Gastroesophageal sphincter (tissue), 4 donors: ENCODE measurements at places on chromosomes 6 and 20.
A peak's percentile ranks its signal among the peaks of the same experiment; 100 is the strongest.

DNA sequence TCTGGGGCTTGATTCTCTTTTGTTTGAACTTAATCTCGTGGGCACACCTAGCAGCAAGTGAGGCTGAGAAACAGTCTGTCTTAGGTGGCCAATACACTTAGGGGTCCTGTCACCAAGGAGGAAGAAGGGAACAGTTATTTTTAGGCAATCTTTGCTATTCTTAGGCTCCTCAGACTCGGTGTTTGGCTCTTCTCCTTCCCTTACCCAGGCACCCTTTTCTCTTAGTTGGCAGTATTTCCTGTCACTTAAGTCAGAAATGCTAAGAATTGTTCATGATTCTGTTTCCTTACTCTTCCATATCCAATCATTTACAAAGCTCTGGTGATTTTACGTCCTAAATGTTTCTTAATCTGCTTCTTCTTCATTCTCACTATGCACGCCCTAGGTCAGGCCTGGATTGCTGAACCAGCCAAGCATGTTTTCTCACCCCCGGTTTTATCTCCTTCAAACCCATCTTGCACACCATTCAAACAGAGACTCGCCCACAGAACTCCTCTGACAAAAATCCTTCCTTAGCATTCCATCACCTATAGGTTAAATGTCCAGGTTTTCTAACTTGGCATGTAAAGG is 45.2 kb upstream of the TMEM217 start:
- no peak for ATAC-seq
- H3K4me3 ChIP-seq: no peak overlapping the region
- H3K36me3 ChIP-seq: no peaks in the 10 kb centered on the region
- no peaks in the 10 kb centered on the region for H3K27me3 ChIP-seq
- H3K27ac ChIP-seq: no peak overlapping the region

GRCh38 chr6:131972741-131973140 is 21.6 kb upstream of the CCN2 start:
- H3K4me3 ChIP-seq: no peak overlapping the region
- no peaks in the 10 kb centered on the region for H3K4me1 ChIP-seq
- no peaks in the 10 kb centered on the region for H3K27me3 ChIP-seq

DNA sequence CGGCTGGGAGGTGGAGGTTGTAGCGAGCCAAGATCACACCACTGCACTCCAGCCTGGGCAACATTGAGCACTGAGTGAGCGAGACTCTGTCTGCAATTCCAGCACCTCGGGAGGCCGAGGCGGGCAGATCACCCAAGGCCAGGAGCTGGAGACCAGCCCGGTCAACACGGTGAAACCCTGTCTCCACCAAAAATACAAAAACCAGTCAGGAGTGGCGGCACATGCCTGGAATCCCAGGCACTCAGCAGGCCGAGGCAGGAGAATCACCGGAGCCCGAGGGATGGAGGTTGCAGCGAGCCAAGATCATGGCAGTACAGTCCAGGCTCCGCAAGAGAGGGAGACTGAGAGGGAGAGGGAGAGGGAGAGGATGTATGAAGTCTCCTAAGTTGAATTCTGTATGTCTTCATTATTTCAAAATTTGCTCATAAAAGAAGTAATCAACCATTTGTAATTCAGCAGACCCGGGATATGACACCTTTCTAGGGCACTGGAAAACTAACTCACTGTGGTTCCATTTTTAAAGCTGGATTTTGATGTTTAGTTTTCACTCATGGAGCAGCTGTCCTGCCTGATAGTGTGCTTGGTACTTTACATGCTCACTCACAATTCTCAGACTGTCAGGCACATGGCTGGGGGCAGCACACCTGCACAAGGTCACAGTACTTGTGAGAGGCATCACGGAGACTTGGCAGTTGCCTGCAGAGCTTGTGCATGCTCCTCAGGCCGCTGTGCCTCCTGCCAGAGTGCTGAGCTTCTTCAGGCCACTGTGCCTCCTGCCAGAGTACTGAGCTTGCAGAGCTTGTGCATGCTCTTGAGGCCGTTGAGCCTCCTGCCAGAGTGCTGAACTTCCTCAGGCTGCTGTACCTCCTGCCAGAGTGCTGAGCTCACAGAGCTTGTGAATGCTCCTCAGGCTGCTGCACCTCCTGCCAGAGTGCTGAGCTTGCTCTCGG is 106.2 kb downstream of the ERMARD start:
- H3K27me3 ChIP-seq: no peaks in the 10 kb centered on the region
- no peaks in the 10 kb centered on the region for H3K36me3 ChIP-seq
- no peak overlapping the region for H3K4me3 ChIP-seq
- ATAC-seq: no peak

DNA sequence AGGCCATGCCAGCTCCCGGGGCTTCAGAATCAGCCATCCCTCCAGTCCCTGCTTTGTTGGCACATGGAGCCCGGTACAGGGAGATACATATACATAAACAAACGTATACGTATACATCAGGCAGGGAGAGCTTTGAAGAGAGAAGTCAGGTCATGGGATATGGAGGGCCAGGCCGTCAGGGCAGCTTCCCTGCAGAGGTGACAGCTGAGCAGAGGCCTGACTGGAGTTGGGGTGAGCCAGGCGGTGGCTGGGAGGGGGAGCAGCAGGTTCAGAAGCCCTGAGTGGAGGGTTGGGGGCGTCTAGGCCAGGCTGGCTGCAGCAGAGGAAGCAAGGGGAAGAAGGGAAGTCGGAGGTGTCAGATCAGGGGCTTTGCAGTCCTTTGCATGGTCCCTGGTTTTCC is 61.7 kb downstream of the STK35 start:
- H3K36me3 ChIP-seq: no peaks in the 10 kb centered on the region
- H3K27me3 ChIP-seq: no peaks in the 10 kb centered on the region
- ATAC-seq: no peak
- H3K27ac ChIP-seq: no peak overlapping the region

- no peak for ATAC-seq
- H3K4me3 ChIP-seq: no peak overlapping the region
- no peak overlapping the region for H3K27ac ChIP-seq
- peaks cover 41% of the 10 kb centered on the region for H3K27me3 ChIP-seq
- peaks cover 11% of the 10 kb centered on the region for H3K4me1 ChIP-seq
Observed at GRCh38 chr6:37648465-37649330, 49.0 kb downstream of the MDGA1 start.

DNA sequence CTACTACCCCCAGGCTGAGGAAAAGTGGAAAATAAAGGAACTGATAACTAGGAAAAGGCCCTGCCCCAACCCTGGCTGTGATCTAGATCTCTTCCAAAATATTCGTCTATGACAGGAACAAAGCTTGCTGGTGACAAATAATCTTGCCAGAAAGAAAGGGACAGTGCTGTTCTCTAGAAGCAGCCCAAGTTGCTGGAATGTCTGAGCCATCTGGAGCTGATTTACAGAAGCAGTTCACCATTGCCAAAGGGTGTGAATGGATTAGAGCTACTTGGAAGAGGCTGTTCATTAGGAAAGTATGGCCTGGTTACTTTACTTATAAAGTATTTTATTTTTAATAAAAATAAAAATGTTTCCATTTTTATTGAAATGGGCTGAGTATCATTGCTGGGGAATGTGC is 146.3 kb downstream of the EPM2A start:
- H3K36me3 ChIP-seq: no peaks in the 10 kb centered on the region
- H3K4me1 ChIP-seq: no peaks in the 10 kb centered on the region
- no peaks in the 10 kb centered on the region for H3K27me3 ChIP-seq
- no peak overlapping the region for H3K27ac ChIP-seq

GRCh38 chr6:67433124-67433523 is 1202.0 kb upstream of the ADGRB3 start:
- H3K27ac ChIP-seq: no peak overlapping the region
- no peaks in the 10 kb centered on the region for H3K36me3 ChIP-seq
- no peak overlapping the region for H3K4me3 ChIP-seq

- ATAC-seq: peak; percentile 22
- H3K36me3 ChIP-seq: peaks cover 7% of the 10 kb centered on the region
- H3K4me1 ChIP-seq: peaks cover 36% of the 10 kb centered on the region
- H3K27me3 ChIP-seq: no peaks in the 10 kb centered on the region
- H3K4me3 ChIP-seq: no peak overlapping the region
Observed at GRCh38 chr6:2797564-2798031, 32.4 kb downstream of the WRNIP1 start.

DNA sequence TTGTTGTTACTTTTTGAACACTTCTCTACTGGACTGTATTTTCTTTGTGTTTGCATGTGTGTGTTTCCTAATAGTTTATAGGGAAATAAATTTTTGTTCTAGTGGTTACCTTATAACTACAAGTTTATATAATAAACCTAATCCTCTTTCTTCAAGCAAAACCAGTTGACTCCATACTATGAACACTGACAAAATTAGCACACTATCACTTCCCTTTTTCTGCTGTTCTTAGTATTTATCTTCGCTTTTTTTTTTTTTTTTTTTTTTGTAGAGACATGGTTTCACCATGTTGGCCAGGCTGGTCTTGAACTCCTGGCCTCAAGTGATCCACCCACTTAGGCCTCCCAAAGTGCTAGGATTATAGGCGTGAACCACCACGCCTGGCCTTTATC is 25.0 kb upstream of the C6orf62 start:
- H3K27ac ChIP-seq: no peak overlapping the region
- no peak for ATAC-seq
- no peak overlapping the region for H3K4me3 ChIP-seq
- no peaks in the 10 kb centered on the region for H3K4me1 ChIP-seq

GRCh38 chr6:90411292-90411781 is 114.7 kb upstream of the BACH2 start:
- no peaks in the 10 kb centered on the region for H3K27me3 ChIP-seq
- no peaks in the 10 kb centered on the region for H3K36me3 ChIP-seq
- ATAC-seq: no peak
- H3K27ac ChIP-seq: no peak overlapping the region
- no peak overlapping the region for H3K4me3 ChIP-seq

DNA sequence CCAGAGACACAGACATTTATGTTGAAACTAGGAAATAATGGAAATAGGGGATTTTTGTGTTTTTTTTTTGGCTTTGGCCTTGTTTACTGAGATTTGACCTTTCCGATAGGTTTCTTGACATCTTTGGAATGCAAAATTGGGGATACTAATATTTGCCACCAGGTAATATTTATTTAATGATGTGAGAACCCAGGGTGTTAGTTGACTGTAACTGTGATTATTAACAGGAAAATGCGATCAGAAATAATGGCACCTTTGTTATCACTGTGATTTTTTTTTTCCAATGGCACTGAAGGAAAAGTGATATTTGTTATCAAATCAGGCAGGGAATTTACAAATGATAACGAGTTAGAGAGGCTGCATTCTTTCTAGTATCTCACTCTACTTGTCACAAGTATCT is 330.5 kb downstream of the SOX4 start:
- H3K4me1 ChIP-seq: no peaks in the 10 kb centered on the region
- no peak overlapping the region for H3K27ac ChIP-seq
- ATAC-seq: no peak
- no peaks in the 10 kb centered on the region for H3K36me3 ChIP-seq

DNA sequence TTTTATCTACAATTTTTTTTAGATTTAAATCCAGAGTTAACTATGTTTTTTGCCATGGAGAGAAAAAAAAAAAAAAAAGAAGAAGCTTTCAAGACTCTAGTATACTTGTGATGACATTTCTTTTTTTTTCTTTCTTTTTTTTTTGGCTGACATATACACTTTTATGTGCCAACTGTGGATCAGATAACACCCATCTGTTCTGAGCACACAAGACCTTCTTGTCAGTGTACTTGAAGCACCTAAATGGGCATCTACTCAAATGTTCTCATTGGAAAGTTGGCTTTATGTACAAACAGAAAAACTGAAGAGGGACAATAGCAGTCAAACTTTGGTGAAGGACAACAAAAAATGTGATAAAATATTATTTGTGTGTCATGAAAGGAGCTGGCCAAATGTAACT is 904.5 kb downstream of the GRIK2 start:
- no peaks in the 10 kb centered on the region for H3K36me3 ChIP-seq
- ATAC-seq: no peak
- H3K4me1 ChIP-seq: no peaks in the 10 kb centered on the region
- no peaks in the 10 kb centered on the region for H3K27me3 ChIP-seq
- no peak overlapping the region for H3K27ac ChIP-seq

DNA sequence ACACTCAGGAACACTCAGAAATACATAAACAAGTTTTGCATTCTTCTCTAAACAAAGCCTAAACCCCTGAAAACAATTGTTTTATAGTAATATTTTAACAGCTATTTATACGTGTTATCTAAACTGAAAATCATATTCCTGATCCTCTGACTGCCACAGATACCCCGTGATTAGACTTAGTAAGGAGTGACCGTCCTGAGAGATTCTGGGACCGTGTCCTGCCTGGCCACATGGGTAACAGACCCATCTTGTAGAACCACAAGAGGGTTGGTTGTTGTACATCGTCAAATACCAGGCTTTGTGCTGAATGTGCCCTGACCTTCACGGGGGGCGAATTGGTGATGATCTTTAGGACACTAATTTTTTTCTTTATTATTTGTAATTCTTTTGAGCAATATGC is 214.4 kb downstream of the TMEM242 start:
- H3K4me1 ChIP-seq: no peaks in the 10 kb centered on the region
- no peak overlapping the region for H3K27ac ChIP-seq
- no peak overlapping the region for H3K4me3 ChIP-seq

DNA sequence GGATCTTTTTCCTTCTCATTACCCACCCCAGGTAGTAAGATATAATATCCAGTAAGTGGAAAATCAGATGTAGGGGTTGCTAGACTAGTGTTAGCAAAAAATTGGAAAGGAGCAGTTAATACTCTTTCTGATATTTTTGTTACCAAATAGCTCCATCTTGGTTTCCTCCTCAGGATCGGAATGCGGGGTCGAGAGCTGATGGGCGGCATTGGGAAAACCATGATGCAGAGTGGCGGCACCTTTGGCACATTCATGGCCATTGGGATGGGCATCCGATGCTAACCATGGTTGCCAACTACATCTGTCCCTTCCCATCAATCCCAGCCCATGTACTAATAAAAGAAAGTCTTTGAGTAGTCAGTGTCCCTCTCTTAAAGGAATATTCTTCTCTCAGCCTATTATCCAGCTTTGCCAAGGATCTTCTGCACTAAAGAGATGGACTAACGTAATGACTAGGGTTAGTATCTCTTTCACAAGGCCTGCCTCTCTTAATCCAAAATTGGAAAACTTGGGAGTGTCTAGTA is 1.5 kb downstream of the ROMO1 start:
- H3K27me3 ChIP-seq: no peaks in the 10 kb centered on the region
- no peaks in the 10 kb centered on the region for H3K4me1 ChIP-seq
- no peak for ATAC-seq
- H3K27ac ChIP-seq: peak overlapping the region; percentile 89

DNA sequence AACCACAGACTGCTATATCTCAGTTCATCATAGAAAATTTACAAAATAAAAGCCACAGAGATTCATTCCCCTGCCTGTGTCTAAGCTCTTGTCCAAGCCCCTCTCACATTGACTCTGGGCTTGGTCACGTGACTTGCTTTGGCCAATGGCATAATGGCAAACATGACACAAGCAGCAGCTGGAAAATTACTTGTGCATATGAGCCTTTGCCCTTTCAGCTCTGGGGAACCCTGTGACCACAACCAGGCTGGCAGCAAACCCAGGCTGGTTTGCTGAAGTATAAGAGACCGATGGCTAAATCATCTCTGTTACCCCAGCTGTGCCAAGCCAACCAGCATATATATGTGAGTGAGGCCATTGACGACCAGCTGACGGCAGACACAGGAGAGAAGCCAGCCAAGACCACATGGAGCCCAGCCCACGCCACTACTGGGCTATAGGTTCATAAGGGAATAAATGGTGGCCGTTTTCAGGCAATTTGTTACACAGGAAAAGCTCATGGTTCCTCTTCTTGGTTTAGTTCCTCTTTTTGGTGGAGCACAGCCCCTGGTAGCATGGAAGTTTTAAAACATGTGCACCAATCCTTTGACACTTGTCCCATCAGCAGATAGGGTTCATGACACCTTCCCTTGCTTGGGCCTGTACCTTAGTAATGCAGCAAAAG is 31.8 kb upstream of the RSPO4 start:
- H3K27ac ChIP-seq: no peak overlapping the region
- no peak overlapping the region for H3K4me3 ChIP-seq
- H3K27me3 ChIP-seq: peaks cover 10% of the 10 kb centered on the region
- no peaks in the 10 kb centered on the region for H3K36me3 ChIP-seq
- ATAC-seq: no peak
- no peaks in the 10 kb centered on the region for H3K4me1 ChIP-seq
